ENCODE measurements at places on chromosomes 5 and 9.

GRCh38 chr9:84519413-84519812 lies 150.1 kb upstream of the NTRK2 start:
- no peak for DNase-seq

- DNase-seq: no peak
Observed at GRCh38 chr9:127828262-127829031, 25.8 kb downstream of the FPGS start.

GRCh38 chr5:177100714-177101121 lies 14.0 kb downstream of the FGFR4 start:
- no peak for DNase-seq

DNA sequence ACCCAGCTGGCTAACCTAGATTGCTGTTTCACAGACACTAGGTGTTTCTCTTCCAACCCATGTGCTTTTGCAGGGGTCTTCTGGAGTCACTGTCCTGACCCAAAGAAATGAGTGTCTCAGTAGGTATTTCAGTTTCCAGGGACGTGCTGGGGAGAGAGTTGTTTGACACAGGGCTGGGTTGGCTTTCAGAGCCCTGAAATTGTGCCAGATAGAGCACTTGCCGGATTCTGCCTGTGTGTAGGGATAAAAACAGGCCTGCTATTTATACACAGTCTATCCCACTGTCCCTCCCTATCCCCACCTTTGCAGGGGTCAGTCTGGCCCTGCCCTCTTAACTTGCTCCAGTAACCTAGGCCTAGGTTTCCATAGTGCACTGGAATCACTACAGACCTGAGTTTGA lies 957 bp upstream of the HBEGF start:
- DNase-seq: no peak

DNA sequence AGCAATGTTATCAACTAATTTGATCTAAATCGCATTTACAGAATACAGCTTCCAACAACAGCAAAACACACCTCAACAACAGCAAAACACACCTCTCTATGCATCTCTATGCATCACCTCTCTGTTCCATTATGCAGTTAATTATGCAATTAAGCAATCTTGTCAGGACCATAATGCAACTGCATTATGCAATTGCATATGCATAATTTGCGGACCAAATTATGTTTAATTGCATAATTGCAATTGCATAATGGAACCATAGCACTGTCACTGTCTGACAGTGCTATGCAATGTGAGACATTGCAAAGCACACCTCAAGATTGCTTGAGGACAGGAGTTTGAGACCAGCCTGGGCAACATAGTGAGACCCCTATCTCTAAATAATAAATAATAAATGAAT lies 80.4 kb upstream of the PRSS3 start:
- DNase-seq: no peak

Data from NAMALWA (cell line).